ENCODE measurements at places on chromosomes 4 and X.

DNA sequence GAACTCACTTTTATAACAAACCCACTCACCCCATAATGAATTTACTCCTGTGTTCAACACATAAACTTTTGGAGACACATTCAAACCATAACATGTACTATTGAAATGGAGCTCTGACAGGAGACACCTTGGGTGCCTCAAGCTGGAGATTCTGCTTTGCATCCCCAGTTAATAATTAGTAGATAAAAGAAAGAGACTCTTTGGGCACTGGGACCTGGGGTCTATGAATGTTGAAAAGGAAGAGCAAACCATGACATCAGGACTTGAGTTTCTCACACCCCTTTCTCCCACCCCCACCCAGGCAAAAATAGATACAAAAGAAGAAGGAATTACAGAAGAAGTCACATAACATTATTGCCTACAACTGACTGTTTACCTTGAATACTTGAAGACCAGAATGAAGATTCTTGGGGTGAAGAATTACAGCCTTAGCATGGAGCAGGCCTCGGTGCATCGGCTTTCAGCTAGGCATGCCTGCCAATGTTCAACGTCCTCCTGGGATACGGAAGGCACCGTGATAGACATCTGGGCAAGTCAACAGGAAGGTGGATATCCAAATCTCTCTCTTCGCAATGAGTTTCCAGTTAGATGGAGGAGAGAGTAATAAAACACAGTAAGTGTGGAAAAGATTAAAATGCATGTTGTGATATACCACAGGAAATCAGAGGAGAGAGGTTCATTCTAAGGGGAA lies 316.0 kb downstream of the TRIML1 start:
- DNase-seq: no peak

GRCh38 chr4:130335417-130336194 lies 1239.7 kb downstream of the C4orf33 start:
- DNase-seq: no peak

GRCh38 chrX:10387011-10387410 lies 230.2 kb downstream of the CLCN4 start:
- DNase-seq: no peak

DNA sequence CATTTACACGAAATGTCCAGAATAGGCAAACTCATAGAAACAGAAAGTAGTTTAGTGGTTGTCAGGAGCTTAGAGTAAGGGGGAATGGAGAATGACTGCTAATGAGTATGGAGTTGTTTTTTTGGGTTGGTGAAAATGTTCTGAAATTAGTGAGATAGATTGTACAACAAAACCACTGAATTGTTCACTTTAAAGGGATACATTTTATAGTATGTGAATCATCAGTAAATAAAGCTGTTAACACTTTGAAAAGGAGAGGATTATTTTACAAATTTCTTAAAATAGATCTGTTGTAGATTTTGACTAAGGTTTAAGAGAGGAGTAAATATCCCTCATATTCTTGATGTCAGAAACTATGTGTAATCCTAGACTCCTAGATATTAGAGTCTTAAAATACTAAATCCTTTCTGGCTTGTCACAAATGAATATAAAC lies 82.7 kb downstream of the RAPGEF2 start:
- DNase-seq: no peak

DNA sequence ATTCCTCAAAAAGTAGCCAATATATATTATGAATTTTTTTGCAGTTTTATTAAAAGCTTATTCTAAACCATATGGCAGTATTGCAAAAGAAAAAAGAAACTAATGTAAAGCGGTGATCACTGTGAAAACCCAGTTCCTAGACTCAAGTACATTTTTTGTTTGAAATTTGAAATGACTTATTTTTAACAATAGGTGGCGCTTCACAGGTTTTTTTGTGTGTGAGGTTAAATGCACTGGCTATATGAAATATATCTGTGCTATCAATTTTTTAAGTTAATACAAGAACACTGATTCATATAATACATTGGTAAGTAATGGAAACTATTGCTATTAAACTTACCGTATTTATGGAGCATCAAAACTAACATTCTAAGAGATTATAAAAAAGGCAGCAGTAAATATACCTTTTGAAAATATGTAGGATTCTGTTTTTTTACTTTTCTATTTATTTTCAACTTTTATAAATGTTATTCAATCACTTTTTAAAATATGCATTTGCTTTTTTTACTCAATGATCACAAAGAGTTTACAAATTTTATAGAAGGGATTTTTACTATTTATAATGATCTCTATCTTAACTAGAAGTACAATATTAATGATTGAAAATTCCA lies 5.6 kb upstream of the SPRY1 start:
- no peak for DNase-seq

- peak; percentile 98 for DNase-seq
Measured at GRCh38 chr4:137510557-137511265, 21.6 kb downstream of the PCDH18 start.

- no peak for DNase-seq
Measured at GRCh38 chr4:621296-622070, 3.9 kb upstream of the PDE6B start.

GRCh38 chr4:7073526-7074390 lies 5.9 kb upstream of the GRPEL1 start:
- DNase-seq: peak; percentile 46

GRCh38 chr4:102500352-102500695 lies 835 bp upstream of the NFKB1 start:
- no peak for DNase-seq

GRCh38 chrX:78545233-78545632 lies 113.9 kb downstream of the RTL3 start:
- no peak for DNase-seq

GRCh38 chr4:155430895-155431795 lies 54.4 kb upstream of the MAP9 start:
- DNase-seq: no peak

DNA sequence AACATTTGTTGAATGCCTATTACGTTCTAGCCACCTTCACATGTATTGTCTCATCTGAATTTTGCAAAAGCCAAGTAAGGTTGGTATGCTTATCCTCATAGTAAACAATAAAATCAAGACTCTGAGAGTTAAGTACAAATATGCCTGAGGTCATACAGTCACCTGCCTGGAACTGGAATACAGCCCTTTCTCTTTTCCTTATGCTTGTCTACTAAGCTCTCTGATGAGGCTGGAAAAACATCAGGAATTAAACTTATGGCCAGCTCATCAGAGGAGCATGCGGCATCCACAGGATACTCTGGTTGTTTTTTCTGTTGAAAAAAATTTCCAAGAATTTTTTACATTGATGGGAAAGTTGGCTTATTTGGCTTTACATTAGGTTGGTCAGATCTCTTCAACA lies 35.5 kb downstream of the NCAPG start:
- DNase-seq: peak; percentile 47

GRCh38 chr4:98828801-98829200 lies 100.1 kb downstream of the EIF4E start:
- no peak for DNase-seq

DNA sequence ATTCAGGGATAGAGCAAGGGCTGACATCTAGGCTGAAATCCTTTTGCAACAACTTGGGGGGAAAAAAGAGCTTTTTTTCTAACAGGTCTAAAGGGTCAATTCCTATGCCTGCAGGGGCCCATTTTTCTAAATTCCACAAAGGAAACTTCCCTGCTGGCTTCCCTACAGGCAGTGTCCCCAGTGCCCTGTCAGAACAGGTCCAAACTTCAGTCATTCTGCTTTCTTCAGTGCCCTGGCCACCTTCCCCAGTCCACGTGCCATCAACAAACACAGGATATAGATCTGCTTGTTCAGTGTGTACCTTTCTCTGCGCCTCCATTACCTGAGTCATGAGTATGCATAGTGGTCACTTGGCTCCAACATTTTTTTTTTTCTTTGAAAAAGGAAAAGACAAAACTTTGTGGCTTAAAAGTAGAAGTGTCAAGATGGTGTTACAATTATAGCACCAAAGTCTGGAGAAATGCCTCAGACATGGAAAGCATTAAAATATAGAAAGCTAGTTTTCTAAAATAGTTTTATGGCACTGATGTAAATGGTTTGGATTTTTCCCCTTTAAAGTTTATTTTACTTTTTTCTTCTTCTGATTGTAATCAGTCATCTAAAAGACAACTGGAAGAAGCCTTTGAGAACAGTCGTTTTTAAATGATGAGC lies 84.0 kb upstream of the JADE1 start:
- DNase-seq: no peak

DNA sequence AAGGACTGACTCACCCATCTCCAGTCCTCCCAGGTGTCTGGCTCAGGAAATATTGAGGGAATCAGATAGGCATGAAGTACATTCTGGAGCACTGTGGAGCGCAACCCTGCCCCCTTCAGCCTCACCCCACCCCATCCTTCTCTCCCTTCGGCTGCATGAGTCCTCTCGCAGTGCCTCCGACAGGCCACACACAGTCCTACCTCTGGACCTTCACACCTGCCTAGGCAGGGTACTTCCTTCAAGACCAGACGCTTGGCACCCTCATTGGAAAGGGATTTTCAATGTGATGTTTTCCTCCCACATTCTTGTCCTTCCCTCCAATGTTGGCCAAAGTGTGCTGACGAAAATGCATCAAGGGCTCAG lies 26.8 kb upstream of the PPP2R2C start:
- DNase-seq: no peak

DNA sequence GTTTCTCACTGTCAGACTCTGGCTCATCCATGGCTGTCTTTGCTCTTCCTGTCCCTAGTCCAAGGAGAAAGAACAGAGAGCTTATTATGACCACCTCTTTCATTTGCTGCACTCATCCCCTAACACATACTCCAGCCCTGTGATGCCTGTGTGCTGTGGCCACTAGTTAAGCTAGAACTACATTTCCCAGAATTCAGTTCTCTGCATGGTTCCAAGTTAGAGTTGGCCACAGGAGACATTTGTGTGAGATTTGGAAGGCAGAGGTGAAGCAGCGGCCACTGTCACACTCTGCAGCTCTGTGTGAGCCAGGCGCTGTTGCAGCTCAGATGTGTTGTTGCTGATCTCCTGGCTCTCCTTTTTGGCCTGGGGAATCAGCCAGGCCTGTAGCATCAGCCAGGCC lies 188.2 kb upstream of the ATP6AP2 start:
- no peak for DNase-seq

- peak; percentile 31 for DNase-seq
Measured at GRCh38 chr4:152983221-152983620, 47.1 kb downstream of the FHDC1 start.

- no peak for DNase-seq
Measured at GRCh38 chr4:21835712-21836111, 112.9 kb downstream of the KCNIP4 start.

- DNase-seq: no peak
Measured at GRCh38 chr4:9867751-9868425, 86.5 kb downstream of the DRD5 start.

DNA sequence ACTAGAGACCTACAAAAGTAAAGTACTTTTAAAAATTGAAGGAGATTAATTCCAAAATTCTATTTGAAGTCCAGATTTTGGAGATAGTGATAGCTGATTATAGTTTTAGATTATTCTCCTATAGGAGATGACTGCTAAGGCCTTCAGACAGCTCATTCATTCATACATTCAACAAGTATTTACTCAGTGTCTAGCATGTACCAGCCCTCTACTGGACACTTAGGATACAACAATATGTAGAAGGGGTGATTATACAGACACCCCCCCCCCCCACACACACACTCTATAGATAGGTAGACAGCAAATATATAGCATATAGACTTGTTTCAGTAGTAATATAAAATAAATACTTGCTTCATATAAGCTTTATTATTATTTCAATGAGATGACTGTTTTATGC lies 60.4 kb upstream of the TAF9B start:
- no peak for DNase-seq

GRCh38 chr4:187770345-187770744 lies 225.2 kb upstream of the ZFP42 start:
- no peak for DNase-seq

GRCh38 chr4:169119536-169119935 lies 109.5 kb upstream of the CBR4 start:
- DNase-seq: no peak

GRCh38 chrX:101385795-101386541 lies at the start of gene BTK:
BTK (minus strand) TSS chrX:101386191; CDS start chrX:101375284, 10,907 bp downstream.
- DNase-seq: no peak

- DNase-seq: peak; percentile 84
Measured at GRCh38 chr4:179605196-179605595, 2163.0 kb upstream of the AGA start.

DNA sequence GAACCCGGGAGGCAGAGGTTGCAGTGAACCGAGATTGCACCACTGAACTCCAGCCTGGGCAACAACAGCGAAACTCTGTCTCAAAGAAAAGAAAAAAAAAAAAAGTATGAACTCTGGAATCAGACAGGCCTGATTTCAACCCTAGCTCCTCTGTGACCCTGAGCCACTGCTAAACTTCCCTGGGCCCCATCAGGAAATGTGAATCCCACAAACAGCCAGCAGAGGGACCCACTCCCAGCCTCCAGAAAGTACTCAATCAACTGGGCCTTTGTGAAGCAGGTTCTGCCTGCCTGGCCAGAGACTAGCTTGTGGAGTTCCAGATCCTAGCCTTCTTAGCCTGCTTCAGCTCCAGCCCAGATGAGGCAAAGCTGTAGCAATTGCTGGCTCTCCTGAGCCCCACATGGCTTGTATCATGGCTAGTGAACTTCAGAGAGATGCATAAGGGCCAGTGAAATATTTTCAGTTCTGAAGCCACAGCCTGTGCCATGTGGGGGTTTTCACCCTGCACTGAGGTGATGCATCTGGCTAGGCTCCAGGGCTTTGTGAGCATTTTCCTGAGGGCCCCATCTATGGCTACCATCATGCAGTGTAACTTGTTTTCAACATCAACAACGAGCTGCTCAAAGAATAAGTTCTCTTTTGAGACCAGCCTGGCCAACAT lies 7.2 kb upstream of the IDS start:
- DNase-seq: peak; percentile 38

- DNase-seq: peak; percentile 62
Measured at GRCh38 chrX:39726771-39727170, 371.0 kb downstream of the BCOR start.

DNA sequence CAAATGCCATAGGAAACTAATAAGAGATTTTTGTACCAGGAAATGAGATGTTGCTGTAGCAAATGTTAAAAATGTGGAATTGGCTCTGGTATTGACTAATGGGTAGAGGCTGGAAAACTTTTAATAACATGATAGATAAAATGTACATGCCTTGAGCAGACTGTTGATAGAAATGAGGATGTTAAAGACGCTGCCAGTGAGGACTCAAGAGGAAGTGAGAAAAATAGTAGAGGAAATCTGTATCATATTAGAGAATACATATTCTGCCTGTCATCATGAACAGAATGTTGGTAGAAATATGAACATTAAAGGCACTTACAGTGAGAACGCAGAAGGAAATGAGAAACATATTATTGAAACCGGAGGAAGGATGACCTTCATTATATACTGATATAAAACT lies 577.2 kb upstream of the HTR2C start:
- no peak for DNase-seq
